ENCODE measurements at places on chromosomes 13 and 19.

- no peak for DNase-seq
These were observed 17.9 kb upstream of the POMP start for GRCh38 chr13:28640861-28641599.

DNA sequence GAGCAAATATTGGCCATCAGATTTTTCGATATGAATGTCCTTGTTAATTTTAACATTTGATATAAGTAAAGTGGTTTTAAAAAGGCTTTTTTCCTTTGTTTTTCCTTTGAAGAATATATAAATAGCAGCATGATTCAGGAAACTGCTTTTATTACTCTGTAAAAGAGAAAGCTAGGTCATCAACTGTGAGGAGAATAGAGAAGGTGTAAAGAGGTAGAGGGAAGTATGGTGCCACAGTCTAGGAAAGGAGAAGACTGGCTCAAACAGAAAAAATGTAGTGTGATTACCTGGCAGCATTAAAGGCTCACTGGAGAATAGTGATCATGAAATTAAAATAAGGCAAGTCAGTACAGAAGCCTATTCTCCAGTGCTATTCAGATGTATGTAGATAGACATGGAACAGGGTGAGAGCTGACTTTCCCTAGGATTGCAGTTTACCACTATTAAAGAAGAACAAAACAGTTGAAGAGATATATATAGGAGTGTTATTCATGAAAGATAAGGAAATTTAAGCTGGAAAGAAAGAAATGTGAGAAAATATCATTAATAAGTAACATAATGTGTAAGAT, 1115.9 kb upstream of the PCDH9 start:
- DNase-seq, result no peak

DNA sequence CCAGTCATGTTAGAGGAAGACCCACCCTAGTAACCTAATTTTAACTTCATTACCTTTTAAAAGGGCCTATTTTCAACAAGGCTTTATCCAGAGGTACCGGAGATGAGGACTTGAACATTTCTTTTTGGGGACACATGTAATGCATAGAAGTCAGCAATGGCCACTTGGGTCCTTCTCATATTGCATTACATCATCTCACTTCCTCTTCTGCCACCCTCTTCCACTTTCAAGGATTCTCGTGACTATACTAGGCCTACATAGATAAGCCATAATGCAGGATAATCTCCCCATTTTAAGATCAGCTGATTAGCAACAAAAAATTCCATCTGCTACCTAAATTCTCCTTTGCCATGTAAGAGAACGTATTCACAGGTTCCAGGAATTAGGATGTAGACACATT, 557.2 kb downstream of the KCTD12 start:
- DNase-seq, result no peak

DNA sequence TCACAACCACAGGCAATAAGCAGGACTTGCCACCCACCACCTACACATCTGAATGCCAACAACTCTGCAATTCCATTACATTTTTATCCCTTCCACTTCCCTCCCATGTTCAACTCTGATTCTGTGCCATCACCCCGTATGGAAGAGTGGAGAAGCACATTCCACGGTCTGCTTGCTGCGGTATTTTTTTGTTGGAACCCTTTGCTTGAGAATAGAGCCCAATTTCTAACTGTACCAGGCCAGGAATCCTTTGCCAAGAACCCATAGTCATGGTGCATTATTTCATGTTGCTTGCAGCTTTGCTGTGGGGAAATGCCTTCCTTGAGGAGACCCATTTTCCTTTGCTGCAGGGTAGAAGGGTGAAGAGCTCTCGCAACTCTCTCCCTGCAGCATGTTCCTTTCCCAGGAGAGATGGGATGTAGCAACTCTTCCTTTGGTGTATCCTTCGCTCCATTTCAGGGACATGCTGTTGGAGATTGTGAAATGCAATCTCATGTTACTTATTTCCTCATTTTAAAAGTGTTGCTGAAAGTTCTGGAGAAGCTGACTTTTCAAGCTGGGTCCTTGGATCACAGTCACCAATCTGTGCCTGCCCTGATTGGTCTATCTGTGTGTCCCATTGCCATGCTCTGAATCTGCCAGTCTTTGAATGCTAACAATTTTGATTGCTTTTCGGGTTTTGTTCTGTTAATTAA, 69.8 kb upstream of the STARD13 start:
- no peak for DNase-seq

GRCh38 chr13:25776722-25777121, 275.1 kb downstream of the SHISA2 start:
- no peak for DNase-seq

DNA sequence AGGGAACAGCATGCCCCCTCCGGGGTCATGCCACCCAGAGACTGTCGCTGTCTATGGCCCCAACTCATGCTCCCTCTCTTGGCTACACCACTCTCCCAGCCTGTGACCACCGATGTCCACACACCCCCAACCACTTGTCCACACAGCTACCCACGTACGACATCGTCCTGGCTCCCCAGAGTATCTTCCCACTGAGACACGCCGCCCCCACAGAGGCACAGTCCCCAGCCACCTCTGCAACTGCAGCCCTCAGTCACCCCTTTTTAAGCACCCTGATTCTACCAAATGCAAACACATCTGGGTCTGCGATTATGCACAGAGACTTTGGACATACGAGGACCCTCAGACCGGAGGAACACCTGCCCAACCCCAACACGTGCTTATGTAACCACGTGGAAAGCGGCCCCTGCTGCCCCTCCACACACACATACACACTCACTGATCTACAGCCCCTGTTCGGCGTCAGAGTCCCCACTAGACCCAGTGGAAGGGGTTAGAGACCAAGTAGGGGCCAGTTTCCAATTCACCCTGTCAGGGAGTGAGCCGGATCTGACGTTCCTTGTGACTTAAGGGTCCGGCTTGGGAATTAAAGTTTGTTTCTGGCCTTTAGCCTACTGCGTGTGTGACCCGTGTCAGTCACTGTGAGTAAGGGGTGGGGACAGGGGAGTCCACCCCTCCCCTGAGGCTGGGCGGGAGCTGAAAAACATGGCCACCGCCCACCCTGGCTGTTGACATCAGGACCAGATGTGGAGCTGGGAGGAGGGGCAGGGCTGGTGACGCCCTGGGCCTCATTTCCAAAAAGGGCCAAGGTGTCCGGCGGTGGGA, 11.9 kb upstream of the AXL start:
- no peak for DNase-seq

DNA sequence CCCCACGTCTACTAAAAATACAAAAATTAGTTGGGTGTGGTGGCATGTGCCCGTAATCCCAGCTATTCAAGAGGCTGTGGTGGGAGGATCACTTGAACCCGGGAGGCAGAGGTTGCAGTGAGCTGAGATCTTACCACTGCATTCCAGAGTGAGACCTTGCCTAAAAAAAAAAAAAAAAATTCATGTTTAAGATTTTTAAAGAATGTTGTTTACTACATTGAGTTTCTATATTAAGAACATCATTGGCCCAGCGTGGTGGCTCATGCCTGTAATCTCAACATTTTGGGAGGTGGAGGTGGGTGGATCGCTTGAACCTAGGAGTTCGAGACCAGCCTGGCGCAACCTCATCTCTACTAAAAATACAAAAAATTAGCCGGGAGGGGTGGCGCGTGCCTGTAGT, 31.9 kb upstream of the FLT1 start:
- DNase-seq, result no peak

- DNase-seq, result peak; percentile 49
These were observed 2.7 kb downstream of the ADGRE5 start for GRCh38 chr19:14383661-14384555.

DNA sequence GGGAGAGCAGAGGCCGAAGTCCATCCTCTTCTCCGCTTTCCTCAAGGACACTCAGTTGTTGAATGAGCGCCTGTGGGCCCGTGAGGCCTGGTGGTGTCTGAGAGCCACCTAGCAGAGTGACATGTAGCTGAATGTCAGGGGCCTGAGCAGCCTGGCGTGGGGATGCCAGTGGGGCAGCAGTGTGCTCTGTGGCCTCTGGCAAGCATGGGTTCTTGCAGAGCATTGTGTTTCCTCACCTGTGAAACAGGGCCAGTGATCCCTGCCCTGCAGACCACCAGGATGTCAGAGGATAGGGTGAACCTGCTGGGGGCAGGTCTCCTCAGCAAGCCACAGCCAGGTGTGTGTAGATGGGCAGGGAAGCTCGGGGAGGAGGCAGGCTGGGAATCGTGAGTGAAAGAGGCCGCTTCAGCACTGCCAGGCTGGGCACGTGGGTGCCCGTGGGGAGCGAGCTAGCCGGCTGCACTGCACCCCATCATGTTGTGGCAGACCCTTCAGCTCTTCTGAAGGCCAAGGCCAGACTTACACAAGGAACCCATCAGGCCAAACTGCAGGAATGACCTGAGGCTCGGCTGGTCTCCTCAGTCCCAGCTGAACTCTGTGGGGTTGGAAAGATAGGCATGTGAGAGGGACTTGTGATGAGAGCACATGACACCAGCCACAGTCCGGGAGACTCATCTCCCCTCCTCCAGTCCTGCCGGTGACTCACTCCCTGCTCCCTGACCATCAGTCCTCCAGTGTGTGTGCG, 5.0 kb downstream of the PPP1R37 start:
- DNase-seq, result no peak

GRCh38 chr13:75818179-75818967, 182.2 kb downstream of the LMO7 start:
- no peak for DNase-seq

GRCh38 chr19:9076901-9077300, 10.0 kb upstream of the OR1M1 start:
- no peak for DNase-seq

- no peak for DNase-seq
These were observed 137.3 kb upstream of the PCDH9 start for GRCh38 chr13:67367399-67367798.

DNA sequence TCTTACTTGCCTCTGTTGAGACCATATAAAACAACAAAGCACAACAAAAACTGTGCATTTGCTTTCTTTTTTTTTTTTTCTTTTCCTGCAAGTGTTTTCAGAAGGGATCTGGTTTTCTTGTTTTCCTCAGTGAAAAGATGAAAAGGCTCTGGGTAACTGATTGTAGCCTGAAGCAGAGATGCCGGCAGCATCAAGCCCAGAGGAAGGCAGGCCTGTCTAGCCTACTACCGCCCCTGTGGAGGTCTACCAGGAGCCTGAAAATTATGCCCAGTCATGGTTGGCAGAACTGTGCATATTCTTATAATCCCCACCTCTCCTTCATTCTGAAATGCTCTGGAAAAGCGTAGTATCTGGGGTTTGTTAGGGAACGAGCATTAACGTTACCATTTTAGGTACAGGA, 32.6 kb upstream of the MEDAG start:
- no peak for DNase-seq

- DNase-seq, result no peak
These were observed 4.0 kb downstream of the GRIN2D start for GRCh38 chr19:48397263-48398101.

DNA sequence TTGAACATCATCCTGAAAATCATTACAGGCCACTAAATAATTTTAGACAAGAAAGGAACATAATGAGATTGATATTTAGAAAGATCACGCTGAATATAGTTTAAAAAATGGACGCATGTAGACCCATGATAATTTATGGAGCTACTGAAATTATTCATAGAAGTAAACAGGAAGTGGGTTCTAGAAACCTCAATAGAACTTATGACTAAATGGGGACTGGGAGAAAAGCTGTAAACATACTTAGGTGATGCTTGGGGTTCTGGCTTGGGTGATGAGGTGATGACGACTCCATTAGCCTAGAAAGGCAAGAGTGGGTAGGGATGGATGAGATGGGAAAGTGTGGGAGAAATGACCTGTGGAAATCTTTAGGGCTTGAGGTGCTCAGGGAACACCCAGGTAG, 484.0 kb downstream of the MYO16 start:
- DNase-seq, result no peak

GRCh38 chr19:4338441-4339355, at the start of gene STAP2:
TSS of gene STAP2 (minus strand) at chr19:4338827. CDS start at chr19:4338753, 74 bp downstream.
- no peak for DNase-seq

GRCh38 chr13:113166681-113167080, 8.2 kb downstream of the PROZ start:
- no peak for DNase-seq

- DNase-seq, result no peak
These were observed 105.1 kb downstream of the UQCRFS1 start for GRCh38 chr19:29107831-29108230.
